ENCODE measurements at places on chromosomes 6 and 20.

DNA sequence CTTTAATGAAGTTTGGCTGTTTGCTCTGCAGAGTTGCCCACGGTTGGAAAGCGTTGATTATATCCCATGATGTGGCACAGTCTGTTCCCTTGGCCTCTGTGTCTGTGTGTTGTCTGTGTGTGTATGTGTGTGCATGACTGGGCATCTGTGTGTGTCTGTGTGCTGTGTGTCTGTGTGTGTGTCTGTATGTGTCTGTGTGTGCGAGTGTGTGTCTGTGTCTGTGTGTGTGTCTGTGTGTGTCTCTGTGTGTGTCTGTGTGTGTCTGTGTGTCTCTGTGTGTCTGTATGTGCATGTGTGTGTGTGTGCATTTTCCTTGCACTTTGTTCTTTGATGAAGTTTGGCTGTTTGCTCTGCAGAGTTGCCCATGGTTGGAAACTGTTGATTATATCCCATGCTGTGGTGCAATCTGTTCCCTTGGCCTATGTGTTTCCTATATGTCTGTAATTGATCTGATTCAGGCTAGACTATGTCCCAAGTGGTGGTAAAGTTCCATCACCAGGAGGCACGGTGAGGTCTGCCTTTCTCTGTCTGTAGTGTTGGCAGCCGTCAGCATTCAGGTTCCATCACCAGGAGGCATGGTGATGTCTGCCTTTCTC lies 78.1 kb upstream of the RIN2 start:
- DNase-seq: no peak

DNA sequence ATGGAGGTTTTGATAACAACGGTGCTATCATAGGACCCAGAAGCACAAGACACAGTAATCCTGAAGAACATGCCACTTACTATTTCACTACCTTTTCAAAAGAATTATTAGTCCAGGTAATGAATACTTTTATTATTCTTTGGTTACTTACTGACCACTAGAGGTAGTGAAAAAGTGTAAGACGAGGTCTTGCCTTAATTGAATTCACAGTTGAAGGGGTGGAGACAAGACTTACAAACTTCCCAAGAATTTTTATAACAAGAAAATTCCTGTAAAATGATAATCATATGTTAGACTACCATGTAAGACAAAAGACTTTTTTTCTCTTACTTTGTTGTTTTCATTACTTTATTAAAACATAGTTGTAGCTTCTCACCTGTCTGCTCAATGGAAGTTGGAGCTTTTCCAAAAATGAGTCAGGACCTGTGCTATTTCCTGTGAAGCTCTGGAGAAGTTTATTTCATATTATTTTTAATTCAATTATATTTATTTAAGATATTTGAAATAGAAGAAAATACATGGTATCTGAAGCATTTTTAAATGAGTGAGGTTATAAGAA lies 52.4 kb downstream of the DOP1A start:
- no peak for DNase-seq

DNA sequence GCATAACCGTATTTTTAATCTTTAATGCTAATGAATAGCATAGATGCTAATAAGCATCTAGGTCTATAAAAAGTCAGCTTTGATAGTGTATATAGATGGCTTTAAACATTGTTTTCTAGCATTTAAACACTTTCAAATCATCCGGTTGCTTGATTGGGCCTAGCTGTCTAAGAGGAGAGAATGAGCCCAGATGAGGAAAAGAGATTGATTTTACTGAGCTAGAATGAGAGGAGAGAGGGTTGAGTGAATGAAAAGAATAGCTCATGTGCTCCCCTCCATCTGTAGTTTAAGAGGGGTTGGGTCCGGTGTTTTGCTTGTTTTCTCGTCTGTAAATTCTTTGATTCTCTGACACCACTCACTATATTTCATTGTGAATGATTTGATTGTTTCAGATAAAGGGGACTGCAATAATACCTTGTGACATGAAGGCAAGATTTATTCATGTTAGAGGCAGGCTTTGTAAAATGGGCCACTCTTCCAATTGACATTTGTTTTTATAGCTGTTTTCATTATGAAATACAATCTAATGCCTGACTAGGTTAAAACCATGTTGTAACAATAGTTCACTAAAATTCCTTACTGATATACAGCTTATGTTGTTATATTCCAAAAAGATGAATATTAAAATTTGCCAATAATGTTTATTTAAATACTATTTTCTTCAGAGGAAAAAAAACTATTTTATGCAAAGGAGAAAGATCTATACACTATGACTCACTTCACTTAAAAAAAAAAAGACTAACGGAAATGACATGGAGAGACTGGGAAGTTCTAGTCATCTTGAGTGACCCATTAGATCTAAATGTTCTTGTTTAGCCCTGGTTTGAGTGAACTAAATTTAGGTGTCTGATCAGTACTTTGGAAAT lies 3.2 kb downstream of the PTPN1 start:
- no peak for DNase-seq

- no peak for DNase-seq
Measured at GRCh38 chr6:99308788-99309187, 40.7 kb downstream of the FAXC start.

DNA sequence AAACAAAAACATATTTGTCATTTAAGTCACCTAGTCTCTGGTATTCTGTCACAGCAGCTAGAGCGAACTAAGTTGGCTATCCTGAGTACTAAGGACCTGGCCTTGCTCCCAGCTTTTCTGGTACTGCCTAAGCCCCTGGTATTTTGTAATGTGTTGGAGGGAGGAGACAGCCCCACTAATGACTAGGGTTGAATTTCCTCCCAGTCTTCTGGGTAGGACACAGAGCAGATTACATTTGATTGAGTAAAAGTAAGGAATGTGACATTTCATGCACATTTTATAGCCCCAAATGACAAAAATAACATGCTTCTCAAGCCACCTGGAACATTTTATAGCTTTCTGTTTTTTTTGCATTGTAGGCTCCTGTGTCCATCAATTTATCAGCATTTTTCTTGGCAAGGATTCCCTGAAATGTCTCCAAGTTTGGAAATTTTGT lies 47.9 kb upstream of the DDR1 start:
- no peak for DNase-seq

GRCh38 chr6:34423254-34423653 lies 2.6 kb downstream of the RPS10 start:
- DNase-seq: no peak

DNA sequence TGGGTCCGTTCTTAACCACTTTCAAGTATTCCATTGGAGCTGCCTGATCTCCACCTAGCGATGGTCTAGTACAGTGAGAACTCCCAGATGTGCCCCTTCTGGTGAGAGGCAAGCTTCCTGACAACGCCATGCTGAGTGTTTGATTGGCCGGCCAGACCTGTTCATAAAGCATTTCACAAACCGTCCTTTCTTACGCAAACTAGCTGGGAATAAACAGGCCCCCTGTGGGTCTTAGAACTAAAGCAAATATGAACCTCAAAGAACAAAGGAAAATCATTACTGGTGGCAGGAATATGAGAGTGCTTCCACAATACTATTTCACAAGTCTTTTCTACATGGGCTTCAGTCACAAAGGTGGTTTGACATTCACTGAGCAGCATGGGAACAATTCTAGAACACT lies 15.6 kb upstream of the GCNT2 start:
- DNase-seq: no peak

DNA sequence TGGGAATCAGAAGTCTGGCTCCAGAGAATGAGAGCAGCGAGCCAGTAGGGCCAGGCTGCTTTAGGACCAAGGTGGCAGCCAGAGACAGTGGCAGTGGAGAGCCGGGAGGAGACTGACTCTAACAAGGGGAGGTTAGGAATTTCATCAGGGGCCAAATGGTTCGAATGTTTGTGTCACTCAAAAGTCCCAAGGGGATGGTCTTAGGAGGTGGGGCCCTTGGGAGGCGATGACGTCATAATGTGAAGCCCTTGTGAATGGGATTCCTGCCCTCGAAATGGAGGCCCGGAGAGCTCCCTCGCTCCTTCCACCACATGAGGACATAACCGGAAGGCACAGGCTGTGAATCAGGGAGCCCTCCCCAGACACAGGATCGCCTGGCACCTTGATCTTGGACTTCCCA lies 299.7 kb downstream of the QKI start:
- no peak for DNase-seq

DNA sequence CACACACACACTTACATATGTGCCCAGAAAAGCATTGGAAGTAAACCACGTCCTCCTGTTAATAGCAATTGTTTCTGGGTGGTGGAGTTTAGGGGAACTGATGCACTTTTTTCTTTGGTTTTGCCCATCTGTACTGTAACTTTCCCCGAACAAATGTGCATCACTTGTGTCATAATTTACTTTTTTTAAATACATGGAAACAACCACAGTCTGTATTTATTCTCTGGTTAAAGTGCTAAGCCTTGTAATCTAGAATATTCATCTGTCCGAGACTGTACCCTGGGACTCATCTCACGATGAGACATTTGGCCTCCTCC lies 61.5 kb upstream of the CD93 start:
- DNase-seq: no peak

DNA sequence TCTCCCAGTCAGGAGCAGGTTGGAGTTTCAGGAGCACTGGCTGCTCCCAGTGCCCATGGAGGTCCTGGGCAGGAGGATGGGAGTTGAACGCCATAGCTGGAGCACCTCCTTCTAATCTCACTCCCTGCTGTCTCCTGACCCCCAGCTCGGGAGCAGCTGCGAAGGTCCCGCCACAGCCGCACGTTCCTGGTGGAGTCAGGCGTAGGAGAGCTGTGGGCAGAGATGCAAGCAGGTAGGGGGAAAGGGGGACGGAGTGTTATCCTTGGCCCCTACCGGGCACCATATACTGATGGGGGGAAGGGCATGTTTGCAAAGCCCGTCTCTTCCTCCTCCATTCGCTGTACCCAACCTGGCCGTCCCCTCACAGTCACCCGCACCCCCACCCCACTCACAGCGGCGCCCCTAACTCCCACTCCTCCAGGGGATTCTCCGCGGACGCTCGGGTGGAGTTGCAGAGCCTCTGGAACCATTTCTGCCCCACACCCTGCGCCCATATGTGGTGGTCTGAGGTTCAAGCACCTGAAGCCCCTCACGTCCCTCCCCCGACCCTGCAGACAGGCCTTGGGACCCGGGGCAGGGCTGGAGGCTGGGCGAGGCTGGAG lies 16.7 kb downstream of the HSPA12B start:
- no peak for DNase-seq

DNA sequence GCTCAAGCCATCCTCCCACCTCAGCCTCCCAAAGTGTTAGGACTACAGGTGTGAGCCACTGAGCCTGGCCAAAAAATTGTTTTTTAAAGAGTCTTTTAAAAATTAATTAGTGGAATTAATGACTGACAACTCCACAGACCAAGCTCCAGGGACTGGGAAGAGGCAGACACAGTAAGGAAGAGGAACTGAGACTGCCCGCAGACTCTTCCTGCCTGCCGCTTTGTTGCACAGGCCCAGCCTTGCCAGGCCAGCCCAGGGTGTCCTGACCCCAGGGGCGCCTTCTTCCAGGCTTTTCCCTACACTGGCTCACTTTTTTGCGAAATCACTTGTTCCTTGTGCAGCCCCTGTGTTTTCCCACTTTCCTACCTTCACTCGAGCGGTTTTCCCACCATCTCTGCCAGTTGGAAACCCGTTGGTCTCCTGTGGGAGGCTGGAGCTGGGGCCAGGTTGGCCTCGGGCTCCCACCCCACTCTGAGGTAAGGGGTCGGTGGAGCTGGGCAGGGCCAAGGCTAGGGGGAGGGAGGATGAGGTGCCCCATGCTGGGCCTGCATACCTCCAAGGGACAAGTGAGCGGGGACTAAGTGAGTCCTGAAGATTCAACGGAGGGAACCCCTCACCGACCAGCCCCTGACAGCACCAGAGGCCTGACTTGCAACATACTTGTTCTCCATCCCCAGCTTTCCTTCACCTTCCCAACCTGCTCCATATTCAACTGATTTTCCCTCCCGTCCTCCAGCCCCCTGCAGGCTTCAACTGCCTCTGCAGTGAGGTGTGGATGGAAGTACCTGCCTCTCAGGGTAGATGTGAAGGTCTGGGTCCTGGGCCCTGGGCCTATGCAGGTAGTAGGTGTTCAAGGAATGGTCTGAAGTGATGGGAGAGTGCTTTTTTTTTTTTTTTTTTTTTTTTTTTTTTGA lies 23.5 kb upstream of the SMIM29 start:
- DNase-seq: peak; percentile 29

GRCh38 chr6:21527731-21528130 lies 65.8 kb upstream of the SOX4 start:
- no peak for DNase-seq

DNA sequence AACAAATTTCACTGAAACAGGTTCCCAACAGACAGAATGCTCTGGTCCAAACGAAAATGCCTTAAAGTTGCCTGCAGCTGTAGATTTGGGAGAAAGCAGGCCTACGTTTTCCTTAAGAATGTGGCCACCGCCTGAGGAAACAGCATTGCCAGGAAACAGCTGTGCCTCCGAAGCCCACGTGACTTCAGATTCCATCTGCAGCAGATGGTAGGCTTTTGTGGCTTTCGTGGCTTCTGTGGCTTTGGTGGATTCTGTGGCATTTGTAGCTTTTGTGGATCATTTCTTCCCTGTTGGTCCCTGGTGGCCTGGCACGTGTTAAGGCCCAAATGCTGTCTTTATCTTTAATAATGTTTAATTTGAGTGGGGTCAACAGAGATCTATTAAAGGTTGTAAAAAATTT lies 222.9 kb downstream of the TTLL2 start:
- no peak for DNase-seq

- no peak for DNase-seq
Measured at GRCh38 chr20:9572670-9573069, 58.3 kb downstream of the LAMP5 start.

GRCh38 chr6:142075516-142076101 lies 57.1 kb upstream of the GJE1 start:
- no peak for DNase-seq

DNA sequence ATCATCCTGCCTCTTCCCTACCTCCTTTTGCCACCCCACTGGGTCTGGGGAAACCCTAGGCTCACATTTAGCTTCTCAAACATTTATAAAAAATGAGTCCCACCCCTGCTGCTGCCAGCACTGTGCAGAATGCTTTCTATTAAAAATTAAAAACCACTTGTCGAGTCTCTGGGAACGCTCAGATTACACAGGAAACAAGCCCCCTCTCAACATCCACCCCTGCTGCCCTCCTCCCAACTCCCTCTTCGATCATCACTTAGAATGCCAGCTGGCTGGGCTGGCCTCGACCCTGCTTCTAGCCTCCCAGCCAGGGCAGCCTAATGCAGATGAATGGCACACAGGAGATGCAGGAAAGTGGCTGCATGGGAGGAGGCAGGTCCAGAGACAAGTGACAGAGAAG lies 75.8 kb downstream of the CDH22 start:
- DNase-seq: no peak

GRCh38 chr20:40532103-40532502 lies 156.9 kb downstream of the MAFB start:
- peak; percentile 63 for DNase-seq

DNA sequence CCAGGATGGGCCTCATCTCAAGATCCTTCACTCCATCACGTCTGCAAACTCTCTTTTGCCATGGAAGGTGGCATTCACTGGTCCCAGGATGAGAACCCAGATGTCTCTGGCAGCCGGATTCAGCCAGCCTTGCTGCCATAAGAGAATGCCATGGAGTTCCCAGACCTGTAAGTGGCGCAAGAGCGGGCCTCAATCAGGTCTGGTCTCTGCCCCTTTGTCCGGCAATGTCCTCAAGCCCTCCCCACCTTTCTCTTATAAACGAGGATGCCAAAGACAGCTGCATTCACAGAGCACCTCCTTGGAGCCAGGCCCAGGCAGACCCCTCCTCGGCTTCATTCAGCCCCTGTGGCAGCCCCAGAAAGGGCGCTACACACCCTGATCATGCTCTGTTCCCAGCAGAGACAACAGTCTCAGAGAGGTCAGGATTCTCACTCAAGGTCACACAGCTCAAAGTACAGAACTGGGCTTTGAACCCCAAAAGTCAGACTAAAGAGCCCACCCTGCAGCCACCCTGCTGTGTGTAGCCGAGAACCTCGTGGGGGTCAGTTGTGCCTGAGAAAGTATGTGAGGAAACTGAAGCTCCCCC lies 263.7 kb downstream of the TAF4 start:
- no peak for DNase-seq

- no peak for DNase-seq
Measured at GRCh38 chr20:7806831-7807230, 133.4 kb downstream of the HAO1 start.
